Keratinocyte (primary cell): ENCODE measurements at places on chromosomes 11 and 22.

GRCh38 chr11:87719326-87720073 lies 455.7 kb downstream of the RAB38 start:
- H3K4me1 ChIP-seq: no peaks in the 10 kb centered on the region
- H3K27ac ChIP-seq: no peak overlapping the region
- H3K4me3 ChIP-seq: no peak overlapping the region
- no peak for DNase-seq
- no peaks in the 10 kb centered on the region for H3K27me3 ChIP-seq
- no peaks in the 10 kb centered on the region for H3K36me3 ChIP-seq

DNA sequence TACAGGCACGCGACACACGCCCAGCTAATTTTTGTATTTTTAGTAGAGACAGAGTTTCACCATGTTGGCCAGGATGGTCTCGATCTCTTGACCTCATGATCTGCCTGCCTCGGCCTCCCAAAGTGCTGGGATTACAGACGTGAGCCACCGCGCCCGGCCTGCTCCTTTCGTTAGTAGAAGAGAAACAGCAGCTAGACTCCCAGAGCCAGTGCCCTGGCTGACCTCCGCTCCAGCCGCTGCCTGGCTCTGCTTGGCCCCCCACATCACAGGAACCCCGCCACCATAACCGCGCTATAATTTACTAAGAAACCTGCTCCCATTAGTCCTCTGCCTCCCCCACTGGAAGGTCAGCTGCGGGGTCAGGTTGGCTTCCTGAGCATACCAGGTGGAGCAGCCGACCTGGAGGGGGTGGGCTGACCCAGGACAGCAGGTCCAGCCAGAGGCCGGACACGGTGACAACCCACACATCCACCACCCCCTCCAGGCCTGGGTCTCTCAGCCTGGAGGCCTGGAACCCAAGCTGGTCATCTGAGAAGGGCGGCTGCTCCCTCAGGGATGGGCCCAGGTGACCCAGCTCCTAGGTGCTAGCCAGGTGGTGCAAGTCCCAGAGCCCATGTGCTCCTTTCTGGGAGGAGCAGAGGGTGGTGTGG lies 7.5 kb upstream of the POLDIP3 start:
- no peak overlapping the region for H3K4me3 ChIP-seq
- H3K36me3 ChIP-seq: peaks cover 22% of the 10 kb centered on the region
- peaks cover 21% of the 10 kb centered on the region for H3K4me1 ChIP-seq
- H3K27me3 ChIP-seq: no peaks in the 10 kb centered on the region

GRCh38 chr11:4006946-4007680 lies 87.5 kb upstream of the RRM1 start:
- H3K4me3 ChIP-seq: no peak overlapping the region
- no peaks in the 10 kb centered on the region for H3K36me3 ChIP-seq
- DNase-seq: no peak
- H3K27me3 ChIP-seq: no peaks in the 10 kb centered on the region

- no peak overlapping the region for H3K27ac ChIP-seq
- H3K4me3 ChIP-seq: no peak overlapping the region
- DNase-seq: no peak
- H3K27me3 ChIP-seq: peaks cover 57% of the 10 kb centered on the region
Observed at GRCh38 chr11:43558146-43558545, 122.4 kb upstream of the HSD17B12 start.

- no peak overlapping the region for H3K4me3 ChIP-seq
- H3K27ac ChIP-seq: no peak overlapping the region
- no peaks in the 10 kb centered on the region for H3K27me3 ChIP-seq
- DNase-seq: no peak
- no peaks in the 10 kb centered on the region for H3K36me3 ChIP-seq
- no peaks in the 10 kb centered on the region for H3K4me1 ChIP-seq
Observed at GRCh38 chr11:86447763-86448480, 73.2 kb downstream of the CCDC81 start.

GRCh38 chr11:65416841-65417701 lies 5.5 kb upstream of the NEAT1 start:
- no peak overlapping the region for H3K4me3 ChIP-seq
- H3K27ac ChIP-seq: peak overlapping the region; percentile 1
- H3K27me3 ChIP-seq: no peaks in the 10 kb centered on the region
- DNase-seq: no peak

- H3K27me3 ChIP-seq: no peaks in the 10 kb centered on the region
- no peak overlapping the region for H3K4me3 ChIP-seq
- H3K27ac ChIP-seq: no peak overlapping the region
- no peak for DNase-seq
- no peaks in the 10 kb centered on the region for H3K36me3 ChIP-seq
Observed at GRCh38 chr11:13003736-13004493, 5.2 kb upstream of the RASSF10 start.

GRCh38 chr11:12060385-12060985 lies 49.9 kb upstream of the MICAL2 start:
- no peak overlapping the region for H3K4me3 ChIP-seq
- no peak for DNase-seq
- H3K27me3 ChIP-seq: no peaks in the 10 kb centered on the region
- H3K27ac ChIP-seq: no peak overlapping the region

DNA sequence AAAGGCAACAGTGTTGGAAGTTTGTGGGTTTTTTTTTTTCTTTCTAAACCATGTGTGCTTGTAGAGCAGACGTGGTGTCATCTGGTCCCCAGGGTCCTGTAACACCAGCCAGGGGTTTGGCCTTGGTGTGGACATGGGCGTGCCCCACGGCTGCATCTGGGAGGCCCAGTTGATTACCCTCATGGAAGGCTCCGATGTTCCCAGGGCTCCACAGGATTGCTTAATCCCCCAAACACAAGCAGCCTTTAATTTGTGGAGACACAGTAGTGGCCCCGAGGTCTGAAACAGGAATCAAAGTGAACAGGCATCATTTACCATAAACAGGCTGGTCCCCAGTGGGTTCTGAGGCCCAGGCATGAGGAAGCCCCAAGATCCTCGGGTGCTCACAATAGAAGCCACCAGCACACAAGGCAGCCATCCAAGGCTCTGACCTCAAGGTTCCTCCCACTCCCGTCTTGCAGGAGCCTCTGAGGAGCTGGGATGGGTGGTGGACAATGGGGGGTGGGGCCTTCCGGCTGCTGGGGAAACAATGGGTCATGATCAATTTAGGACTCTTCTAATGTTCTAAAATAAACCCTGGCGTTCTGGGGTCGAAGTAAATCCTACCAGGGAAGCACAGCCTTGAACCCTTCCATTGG lies 115.0 kb upstream of the CD82 start:
- no peak overlapping the region for H3K27ac ChIP-seq
- no peak for DNase-seq
- no peaks in the 10 kb centered on the region for H3K27me3 ChIP-seq
- H3K36me3 ChIP-seq: no peaks in the 10 kb centered on the region
- H3K4me3 ChIP-seq: no peak overlapping the region

DNA sequence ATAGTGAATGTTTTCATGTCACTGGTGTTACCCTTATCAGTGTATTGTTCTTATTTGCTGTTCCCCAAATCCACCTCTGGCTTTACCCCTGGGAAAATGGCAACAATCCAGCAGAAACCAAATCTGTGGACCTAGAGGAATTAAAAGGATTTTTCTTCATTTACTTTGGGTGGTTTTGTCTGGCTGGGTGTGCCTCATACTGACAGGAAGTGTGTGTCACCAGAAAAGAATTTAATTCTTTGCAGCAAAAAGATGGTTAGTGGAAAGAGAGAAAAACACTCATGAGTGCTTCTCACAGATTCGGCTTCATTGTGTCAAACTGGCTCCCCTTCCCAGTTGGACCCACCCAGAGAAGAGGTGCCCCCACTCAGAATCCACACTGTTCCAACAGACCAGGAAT lies 38.9 kb downstream of the FZD4 start:
- H3K36me3 ChIP-seq: no peaks in the 10 kb centered on the region
- no peak overlapping the region for H3K4me3 ChIP-seq
- no peaks in the 10 kb centered on the region for H3K27me3 ChIP-seq

DNA sequence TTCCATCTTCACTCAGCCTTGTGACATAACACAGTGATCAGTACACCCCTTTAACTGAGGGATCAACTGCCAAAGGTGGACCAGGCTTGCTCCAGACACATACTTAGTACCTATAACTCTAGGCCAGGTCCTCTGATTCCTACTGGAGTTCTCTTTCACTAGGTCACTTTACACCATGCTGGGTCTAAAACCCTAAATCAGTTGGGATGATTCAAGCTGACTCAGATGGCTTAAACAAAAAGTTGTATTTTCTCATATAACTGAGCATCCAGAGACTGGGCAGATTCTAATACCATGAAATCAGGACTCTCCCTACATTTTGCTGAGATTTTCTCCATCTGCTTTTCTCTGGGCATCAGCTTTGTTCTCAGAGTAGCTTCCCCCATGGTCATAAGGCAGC lies 26.0 kb upstream of the FLI1 start:
- H3K27me3 ChIP-seq: peaks cover 13% of the 10 kb centered on the region
- no peak overlapping the region for H3K4me3 ChIP-seq
- H3K36me3 ChIP-seq: no peaks in the 10 kb centered on the region
- no peaks in the 10 kb centered on the region for H3K4me1 ChIP-seq
- no peak overlapping the region for H3K27ac ChIP-seq

DNA sequence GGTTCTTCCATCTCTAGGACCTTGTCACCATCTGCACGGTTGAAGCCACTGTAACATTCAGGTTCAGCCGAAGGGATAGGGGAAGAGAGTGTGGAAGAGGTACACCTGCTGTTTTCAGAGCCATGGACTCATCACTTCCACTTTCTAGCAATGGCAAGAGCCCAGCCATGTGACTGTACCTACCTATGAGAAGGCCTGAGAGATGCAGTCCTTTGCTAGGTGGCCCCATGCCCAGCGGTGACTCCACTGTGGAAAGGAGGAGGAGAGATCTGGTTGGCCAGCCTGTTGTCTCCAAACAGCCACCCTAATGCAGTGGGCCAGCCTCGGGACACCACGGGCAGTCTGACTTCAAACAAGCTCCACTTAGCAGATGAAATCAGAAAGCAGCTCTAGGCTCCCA lies 16.0 kb downstream of the RASD2 start:
- H3K36me3 ChIP-seq: no peaks in the 10 kb centered on the region
- H3K27ac ChIP-seq: no peak overlapping the region
- no peak overlapping the region for H3K4me3 ChIP-seq
- DNase-seq: no peak
- peaks cover 33% of the 10 kb centered on the region for H3K27me3 ChIP-seq
